ENCODE measurements at places on chromosomes 16 and 17. TPM values are rescaled to one million over a fixed set of nuclear protein-coding genes. Genes with fewer than 3 reads are reported as not detected.
A peak's percentile ranks its signal among the peaks of the same experiment; 100 is the strongest.

DNA sequence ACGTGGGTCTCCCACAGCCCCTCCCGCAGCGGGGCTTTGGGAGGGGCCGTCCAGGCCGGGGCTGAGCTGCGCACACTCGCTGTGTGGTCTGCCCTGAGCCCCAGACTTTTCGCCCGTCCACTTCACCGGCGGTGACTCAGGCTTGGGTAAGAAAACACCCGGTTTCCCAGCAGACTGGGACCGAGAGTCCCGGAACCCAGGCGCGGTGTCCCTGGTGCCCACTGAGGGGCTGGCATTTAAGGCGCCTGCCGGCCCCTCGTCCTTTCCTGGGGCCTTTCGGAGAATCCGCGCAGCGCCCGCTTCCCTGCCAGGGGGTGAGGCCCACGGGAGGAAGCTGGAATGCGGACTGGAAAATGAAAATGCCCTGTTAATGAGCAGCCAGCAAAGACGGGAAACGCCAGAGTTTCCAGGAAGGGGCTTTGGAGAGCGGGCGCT is 100.3 kb downstream of the C16orf95 start:
- DNase-seq, result no peak

GRCh38 chr17:74870512-74870911 is 2.3 kb downstream of the FDXR start:
- DNase-seq, result no peak

DNA sequence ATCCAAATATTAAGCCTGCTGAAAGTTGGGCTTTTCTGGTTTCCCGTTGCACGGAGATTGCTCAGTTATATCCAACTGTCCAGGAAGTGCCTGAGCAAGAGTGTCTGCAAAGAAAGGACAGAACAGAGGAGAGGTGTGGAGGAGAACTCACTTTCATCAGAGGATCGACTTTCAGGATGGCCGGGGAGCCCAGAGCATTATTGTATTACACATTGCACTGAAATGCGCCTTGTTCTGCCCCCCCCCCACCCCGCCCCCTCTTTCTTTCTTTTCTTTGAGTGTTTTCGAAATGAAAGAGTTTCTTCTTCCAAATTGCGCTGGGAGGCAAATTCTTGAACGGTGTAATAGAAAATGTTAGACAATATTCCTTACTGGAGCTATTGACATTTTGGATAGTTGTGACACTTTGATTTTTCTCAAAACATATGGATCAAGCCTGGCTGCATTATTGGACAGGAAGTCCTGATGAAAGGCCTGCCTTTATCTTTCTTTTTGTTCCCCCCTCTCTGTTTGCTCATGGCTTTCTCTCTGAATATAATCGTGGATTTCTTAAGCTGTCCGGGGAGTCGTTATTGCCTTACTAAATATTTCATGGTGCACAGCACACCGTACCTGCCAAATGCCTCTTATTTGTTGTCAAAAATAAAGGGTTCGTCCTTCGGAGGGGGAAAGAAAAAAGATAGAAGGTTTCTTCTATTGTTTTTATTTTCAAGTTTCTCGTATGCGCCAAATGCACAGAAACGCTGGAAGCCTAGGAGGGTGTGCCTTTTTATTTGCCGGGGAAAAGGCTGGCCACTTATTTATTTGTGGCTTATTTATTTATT is 110.8 kb downstream of the IRX3 start:
- DNase-seq, result no peak

DNA sequence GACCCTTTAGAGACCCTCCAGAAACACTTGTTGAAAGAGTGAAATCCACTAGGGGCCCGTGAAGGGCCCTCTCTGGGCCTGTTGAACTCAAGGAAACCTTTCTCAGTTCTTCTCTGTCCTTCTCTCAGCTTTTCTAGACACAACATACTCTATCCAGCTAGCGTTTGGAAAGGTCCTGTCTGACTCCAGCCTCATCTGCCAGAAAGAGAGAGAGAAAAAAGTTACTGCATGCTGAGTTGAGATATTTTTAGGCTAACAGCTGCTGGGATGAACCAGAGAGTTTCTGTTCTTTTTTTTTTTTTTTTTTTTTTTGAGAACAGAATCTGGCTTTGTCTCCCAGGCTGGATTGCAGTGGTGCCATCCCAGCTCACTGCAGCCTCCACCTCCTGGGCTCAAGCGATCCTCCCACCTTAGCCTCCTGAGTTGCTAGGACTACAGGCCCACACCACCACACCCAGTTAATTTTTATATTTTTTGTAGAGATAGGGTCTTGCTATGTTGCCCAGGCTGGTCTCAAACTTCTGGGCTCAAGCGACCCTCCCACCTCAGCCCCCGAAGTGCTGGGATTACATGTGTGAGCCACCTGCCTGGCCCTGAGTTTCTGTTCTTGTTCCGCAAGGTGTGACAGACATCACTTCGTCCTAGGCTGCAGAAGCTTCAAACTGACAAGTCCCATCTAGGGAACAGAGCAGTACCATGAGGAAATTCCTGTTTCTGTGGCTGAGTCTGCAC is 14.9 kb upstream of the TEX2 start:
- no peak for DNase-seq

GRCh38 chr16:777826-778225 is 10.4 kb downstream of the RPUSD1 start:
- no peak for DNase-seq

DNA sequence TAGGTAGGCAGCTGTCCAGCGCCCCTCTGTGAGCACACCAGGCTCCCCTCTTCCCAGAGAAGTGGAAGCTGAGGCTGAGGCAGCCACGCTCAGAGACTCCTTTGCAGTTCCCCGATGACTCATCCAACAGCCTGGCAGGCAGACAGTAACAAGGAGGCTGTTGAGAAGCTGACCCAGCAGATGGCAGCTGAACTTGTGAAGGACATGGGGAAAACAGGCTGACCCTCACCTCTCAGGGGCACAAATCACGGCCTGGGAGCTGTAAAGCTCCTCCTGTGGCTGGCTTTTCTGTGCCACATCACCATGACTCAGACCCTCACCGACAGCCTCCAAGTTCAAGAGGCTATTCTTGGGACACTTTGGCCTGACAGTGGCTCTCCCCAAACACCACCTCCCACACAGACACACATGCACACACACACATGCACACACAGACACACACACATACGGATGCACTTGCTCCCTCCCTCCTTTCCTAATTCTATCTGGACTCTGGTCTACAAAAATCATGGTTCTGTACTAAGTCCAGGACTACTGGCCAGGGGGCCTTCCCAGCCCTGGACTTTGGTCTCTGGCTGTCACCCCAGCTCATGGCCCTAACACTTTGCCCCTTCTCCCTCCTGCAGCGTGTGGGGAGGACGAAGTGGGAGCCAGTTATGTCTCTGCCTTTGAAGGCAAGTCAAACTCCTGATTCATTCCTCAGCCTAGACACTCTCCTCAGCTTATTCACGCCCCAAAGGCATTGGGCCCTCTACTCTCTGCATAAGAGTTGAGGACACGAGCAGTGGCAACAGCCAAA is 23.2 kb downstream of the MAP3K14 start:
- peak; percentile 74 for DNase-seq

DNA sequence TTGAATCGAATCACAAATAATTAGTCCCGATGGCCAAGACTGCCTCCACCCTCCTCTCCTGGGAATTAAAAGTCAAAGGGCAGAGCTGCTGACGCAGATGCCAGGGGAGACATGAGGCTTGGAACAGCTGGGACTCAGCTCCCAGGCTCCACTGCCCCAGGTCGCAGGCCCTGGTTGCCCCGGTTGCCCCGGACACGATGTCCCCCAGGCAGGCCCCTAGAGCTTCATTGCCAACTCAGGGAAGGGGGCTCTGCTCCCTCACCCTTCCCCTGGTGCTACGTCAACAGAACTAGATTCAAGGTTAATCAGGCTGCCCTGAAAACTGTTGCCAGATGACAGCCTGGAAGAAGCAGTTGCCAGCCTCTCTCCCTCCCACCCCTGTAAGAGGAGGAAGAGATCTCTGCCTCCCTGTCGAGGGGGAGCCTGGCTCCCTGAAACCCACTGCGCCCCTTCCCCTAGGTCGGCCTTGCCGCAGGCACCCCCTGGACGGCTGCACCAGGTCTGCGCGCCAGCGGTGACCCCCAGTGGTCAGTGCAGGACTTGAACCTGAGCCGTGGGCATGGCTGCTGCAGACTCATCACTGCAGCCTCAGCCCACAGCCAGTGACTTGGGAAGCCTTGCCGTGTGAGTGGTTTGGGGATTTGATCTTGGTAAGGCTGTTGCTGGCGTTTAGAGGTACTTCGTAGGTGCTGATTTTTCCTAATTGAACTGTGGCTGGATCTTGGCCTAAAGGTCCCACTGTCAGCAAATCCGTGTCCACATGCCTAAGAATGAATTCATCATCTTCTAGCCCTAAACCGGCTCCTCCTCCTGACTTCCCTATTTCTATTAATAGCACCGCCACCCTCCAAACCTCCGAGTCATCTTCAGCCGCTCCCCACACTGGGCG is 84.1 kb upstream of the TOB1 start:
- DNase-seq, result peak; percentile 88

GRCh38 chr16:46927273-46927672 is 43.1 kb downstream of the GPT2 start:
- DNase-seq, result no peak

DNA sequence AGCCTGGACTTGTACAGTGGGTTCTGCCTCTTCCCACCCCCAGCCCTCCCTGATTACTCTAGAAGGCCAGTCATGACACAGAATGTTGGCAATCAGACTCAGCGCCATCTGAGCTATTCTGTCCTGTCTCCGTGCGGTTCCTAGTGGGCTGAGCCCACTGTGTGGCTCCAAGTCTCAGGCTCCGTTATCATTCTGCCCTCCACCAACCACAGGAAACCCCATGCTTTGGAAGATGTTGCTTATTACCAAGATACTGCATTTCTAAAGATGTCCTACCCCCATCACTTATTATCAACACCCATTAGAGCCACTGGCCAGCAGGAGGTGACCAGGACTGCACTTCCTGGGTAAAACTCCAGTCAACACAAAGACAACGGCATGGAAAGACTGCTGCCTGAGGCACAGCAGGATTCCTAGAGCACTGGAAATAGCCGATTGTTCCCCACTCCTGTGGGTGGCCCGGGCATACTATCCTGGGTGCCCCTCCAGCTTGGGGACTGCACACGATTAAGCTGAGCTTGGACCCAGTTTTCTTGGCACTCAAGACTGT is 133.6 kb downstream of the AATF start:
- no peak for DNase-seq

DNA sequence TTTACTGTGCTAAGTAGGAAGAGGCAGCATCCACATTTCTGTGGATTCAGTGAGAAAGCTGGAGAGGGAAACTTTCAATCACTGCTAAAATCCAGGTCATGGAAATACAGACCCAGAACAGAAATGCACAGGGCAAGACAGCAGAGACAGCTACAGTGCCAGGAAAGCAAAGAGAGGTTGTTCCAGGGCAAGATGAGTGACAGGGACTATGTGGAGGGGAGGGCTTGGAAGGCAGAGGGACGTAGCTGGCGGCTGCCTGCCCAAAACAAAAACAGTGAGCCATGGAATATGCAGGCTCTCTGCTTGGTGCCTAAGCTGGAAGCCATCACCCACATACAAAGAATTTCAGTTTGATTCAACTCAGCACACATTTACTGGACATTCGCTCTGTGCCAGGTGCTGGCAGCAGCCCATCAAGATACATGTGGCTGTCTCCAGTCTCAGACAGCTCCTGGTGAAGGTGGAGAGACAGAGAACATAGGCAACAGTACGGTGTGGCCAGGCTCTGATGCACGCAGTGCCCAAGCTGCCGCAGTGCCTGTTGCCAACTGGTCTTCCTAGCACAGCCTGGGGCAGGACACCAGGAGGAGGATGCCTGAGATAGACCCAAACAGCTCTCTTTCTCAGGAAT is 88.7 kb downstream of the AIPL1 start:
- DNase-seq, result no peak

GRCh38 chr17:78379131-78379491 is 662 bp downstream of the PGS1 start:
- DNase-seq, result peak; percentile 12

- no peak for DNase-seq
These were observed 834 bp downstream of the CDH8 start for GRCh38 chr16:62035115-62036092.

DNA sequence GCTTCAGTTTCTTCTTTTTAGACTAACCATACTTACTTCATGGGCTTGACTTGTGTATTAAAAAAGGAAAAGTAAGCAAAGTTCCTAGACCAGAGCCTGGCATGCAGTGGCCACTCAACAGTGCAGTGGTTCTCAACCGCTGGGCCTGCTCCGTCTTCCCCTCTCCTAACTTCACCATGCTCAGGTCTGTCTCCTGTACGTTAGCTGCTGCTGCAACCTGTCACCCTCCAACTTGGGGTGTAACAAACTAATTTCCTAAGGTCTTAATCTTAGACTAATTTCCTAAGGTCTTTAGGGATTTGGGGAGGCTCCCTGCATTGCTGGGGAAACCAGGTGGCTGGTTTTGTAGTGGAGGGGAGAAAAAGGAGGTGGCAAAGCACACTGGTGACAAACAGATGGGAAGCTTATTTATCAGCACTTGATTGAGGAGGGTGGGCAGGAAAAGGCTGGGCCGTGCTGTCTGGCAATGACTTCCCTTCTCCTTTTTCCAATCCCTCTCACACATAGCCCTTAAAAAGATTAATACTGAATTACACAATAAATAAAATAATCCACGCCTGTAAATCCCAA is 2.2 kb upstream of the ARL4D start:
- no peak for DNase-seq

- peak; percentile 23 for DNase-seq
These were observed 430 bp downstream of the AMFR start for GRCh38 chr16:56424791-56425438.

The SLC35G6 gene
- total RNA-seq, result not detected

The EDC4 gene
- 107 TPM for total RNA-seq

The NLGN2 gene
- total RNA-seq, result 2.7 TPM

The SCGB1C2 gene
- not detected for total RNA-seq
